ENCODE measurements at places on chromosomes 5 and 9.

DNA sequence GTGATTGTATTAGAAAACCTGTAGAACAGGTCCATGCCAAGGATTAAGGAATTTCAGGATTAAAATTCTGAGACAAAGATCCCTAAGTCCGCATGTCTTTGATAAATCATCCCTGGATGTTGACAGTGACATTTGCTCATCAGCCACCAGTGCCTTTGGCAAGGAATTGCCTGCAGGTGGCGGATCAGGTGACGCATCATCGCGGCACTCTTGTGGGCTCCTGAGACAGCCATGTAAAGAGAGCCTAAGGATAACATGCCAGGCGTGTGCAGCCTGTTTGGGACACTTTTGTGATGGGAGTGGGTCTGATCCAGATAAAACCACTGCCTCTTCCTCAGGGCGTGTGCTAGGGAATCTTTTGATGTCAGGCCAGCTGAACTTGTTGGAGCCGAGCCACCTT lies 40.6 kb downstream of the ADCY2 start:
- no peak for DNase-seq

- DNase-seq = no peak
These were observed 73.5 kb downstream of the WWC1 start for GRCh38 chr5:168364750-168365550.

DNA sequence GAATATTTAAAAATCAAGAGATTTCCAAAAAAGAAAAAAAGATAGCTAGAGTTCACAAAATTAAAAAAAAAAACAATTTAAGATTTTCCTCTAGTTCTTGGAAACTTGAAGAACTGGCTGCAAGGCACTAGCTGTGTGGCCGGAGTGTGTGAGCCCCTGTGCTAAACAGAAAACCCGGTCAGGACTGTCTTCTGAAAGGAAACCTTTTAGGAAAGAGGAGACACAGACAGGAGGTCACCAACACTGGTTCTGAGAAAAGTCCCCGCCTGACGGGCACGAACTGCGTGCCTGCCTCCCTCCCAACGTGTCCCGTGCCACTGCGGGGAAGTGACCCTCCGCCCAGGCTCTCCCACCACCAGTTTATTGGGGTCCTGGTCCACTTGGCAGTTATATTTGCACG lies 15.2 kb downstream of the TTF1 start:
- DNase-seq = no peak

GRCh38 chr5:88518131-88519016 lies 249.7 kb upstream of the TMEM161B start:
- no peak for DNase-seq

GRCh38 chr9:96508227-96508940 lies 58.4 kb downstream of the HABP4 start:
- DNase-seq = no peak

DNA sequence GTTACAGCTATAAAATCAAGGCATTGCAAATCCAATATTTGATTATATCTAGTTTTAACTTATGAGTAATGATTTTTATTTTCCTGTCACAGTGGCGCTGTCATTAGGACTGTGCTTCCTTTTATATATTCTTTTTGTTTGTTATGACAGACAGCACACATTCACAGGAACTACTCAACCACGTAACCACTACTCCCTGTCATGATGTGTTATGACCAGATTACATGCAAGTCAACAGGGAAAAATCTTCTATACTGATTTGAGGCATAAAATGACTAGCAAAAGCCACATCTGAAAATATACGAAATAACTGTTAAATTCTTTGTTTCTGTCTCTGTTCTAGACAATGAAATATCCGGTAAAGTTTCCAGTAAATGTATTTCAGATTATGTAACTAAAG lies 25.4 kb downstream of the SREK1 start:
- DNase-seq = no peak

DNA sequence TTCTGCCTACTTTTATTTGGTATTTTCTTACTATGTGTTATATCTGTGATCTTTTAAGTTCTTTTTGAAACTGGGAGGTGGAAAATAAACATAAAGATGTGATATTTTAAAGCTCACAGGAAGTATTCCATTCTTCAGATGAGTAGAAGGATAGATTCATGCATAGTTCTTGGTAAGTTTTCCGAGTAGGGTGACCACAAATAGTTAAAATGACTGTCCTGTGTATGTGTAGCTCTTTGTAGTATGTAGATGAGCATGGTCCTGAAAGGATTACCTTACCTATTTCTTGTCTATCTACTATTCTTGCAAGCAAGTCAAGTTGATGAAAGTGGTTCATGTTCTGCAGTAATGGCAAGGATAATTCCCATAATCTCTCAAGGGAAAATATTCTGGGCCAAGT lies 47.7 kb downstream of the SRFBP1 start:
- no peak for DNase-seq

DNA sequence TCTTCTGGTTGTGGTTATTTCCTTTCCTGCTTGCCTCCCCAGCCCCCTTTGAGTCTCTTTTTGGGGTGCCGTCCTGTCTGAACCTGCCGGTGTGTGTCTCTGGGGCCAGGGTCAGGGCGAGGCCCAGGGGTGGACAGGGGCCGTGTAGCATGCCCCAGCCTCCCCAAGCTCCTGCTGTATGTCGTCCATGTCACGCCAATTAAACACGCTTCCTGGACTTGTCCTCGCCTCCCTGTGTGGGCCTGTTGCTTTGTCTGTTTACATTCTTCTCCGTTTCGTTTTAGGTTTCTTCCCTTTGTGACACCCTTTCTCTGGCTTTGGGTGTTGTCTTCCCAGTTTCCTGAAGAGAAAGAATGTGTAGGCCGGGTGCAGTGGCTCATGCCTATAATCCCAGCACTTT lies 28.5 kb upstream of the HMCN2 start:
- DNase-seq = no peak

DNA sequence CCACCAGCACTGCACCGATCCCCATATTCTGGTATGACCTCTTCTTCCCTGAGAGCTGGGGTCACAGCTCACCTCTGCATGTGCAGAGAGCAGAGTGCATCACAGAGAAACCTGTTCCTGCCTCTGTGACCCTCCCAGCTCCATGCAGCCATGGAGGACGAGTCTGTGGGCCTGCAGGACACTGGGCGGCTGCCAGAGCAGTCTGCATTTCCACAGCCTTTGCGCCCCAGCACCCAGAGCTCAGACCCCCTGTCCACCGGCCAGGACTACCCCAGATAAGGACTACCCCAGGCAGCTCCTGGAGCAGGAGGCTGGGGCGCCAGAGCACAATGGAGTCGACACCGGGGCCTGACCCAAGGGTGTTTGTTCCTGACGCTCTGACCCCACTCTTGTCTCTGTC lies 308.1 kb upstream of the IRX1 start:
- no peak for DNase-seq

- DNase-seq = no peak
These were observed 183.2 kb downstream of the ACTL7B start for GRCh38 chr9:108672475-108673190.

DNA sequence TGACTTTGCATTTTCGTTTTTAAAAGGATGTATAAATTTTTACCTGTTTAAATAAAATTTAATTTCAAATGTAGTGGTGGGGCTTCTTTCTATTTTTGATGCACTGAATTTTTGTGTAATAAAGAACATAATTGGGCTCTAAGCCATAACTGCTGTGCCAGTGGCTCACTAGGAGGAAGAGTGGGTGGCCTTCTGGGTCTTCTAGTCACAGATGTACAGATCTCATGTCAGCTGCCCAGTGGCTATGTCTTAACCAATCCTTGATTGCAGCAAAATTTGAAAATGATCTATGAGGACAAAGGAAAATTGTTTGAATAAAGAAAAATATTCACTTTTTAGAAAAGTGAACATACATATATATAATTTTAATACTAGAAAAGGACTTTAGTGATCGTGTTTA lies 5.4 kb downstream of the CTSL start:
- DNase-seq = no peak

- no peak for DNase-seq
These were observed 4.4 kb upstream of the SLC25A51 start for GRCh38 chr9:37908283-37908682.

GRCh38 chr9:82196622-82197441 lies 208.3 kb downstream of the SPATA31D1 start:
- DNase-seq = no peak

DNA sequence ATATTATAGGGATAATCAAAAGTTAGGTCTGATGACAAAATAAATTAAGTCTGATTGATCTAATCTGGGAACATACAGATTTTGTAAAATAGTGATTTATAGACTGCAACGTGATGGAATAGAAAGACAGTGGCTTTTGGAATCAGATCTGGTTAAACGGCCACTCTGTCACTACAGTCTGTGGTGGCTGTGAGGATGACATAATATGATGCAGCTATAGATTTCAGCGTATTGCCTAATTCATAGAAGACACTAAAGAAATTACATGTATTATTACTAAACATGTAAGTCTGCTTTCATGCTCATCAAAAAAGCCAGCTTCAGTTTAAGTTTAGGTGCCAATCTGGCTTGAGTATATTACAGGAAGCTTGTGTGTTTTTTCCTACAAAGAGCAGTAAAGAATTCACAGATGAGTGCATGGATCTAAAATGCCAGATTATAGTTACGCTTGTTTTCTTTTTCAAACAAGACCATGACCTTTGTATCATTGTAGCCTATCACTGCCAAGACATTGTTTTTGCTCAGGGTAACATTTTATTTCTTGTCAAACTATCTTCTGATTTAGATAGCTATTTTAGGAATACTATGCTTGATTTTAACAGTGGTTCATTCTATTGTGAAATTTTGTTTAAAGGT lies 25.7 kb downstream of the CPEB4 start:
- no peak for DNase-seq

- no peak for DNase-seq
These were observed 12.6 kb upstream of the AQP7 start for GRCh38 chr9:33414889-33415500.

GRCh38 chr9:129863059-129863690 lies 27.9 kb downstream of the USP20 start:
- DNase-seq = peak; percentile 32

- no peak for DNase-seq
These were observed 63.5 kb downstream of the C9orf50 start for GRCh38 chr9:129557192-129558036.

DNA sequence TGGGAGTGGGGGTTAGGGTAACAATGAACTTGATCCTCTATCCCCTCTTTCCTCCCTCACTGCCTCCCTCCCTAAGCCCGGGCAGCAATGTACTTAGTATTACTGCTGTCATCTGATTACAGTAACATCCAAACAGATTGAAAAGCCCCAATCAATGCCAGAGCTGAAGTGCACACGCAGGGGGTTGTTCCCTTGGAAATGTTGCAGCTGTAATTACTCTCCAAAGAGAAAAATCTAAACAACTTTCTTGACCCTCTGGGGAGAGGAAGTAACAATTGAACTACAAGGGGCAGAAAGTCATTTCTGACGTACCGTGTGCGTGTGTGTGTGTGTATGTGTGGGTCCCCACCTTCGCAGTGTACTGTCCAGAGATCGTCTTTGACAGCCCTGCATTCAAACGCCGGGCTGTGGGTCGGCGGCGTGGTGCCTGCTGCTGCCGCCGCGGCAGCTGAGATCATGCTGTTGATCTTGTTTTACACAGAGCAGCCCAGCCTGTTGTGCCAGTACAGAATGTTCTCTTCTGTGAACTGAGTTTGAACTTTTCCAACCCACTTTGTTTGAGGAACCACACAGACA lies 66.0 kb upstream of the KLF9 start:
- DNase-seq = no peak

GRCh38 chr9:113152699-113153098 lies 1.9 kb downstream of the SLC31A2 start:
- DNase-seq = no peak

GRCh38 chr9:106177216-106177615 lies 482.9 kb downstream of the TMEM38B start:
- DNase-seq = no peak

DNA sequence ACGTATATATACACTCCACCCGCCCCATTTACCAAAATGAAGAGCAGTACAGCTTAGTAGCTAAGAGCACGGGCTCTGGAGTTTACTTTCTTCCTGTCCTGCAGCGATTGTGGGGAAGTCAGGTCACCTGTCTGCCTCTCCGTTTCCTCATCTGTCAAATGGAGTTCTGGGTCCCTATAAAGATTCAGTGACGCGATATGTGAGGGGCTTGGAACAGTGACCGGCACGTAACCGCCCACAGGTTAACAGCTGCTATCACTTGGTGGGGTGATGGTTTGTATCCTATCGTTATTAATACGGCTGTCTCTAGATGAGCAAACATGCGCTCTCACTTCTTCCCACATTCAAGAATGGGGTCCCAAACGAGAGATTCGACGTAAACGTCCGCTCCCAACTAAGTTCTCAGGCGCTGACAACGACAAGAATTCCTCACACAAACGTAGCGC lies 426 bp downstream of the FAM114A2 start:
- no peak for DNase-seq

- DNase-seq = no peak
These were observed 8.0 kb upstream of the HABP4 start for GRCh38 chr9:96441798-96442445.

GRCh38 chr5:80759866-80760577 lies 105.2 kb upstream of the DHFR start:
- no peak for DNase-seq

- no peak for DNase-seq
These were observed 105.1 kb upstream of the SGCD start for GRCh38 chr5:156221816-156222215.

DNA sequence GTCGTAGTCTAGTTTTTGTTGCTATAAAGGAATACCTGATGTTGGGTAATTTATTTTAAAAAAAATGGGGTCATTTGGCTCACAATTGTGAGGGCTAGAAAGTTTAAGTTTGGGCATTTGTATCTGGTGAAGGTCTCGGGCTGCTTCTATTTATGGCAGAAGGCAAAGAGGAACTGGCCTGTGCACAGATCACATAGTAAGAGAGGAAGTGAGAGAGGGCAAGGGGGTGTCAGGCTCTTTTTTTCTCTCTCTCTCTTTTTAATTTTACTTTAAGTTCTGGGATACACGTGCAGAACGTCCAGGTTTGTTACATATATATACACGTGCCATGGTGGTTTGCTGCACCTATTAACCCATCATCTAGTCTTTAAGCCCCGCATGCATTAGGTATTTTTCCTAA lies 453.3 kb downstream of the DIRAS2 start:
- DNase-seq = no peak

- DNase-seq = no peak
These were observed 44.6 kb downstream of the ADAMTS2 start for GRCh38 chr5:179300581-179301180.
